ENCODE measurements at places on chromosomes 12 and 14.

DNA sequence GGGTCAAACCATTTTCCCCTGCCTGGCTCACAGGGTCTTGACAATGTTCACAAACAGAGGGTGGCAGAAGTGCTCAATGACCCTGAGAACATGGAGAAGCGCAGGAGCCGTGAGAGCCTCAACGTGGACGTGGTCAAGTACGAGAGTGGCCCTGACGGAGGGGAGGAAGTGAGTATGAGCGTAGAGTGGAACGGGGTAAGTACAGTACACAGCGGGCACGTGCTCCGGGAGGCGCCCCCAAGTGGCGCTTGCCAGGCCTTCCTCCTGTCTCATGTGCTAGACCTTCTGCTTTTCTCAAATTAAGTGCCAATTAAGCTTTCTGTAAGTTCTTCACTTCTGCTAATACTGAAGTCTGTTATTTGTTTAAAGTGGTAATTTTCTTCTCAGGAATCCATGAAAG, 35.9 kb downstream of the XRCC3 start:
- DNase-seq: no peak

DNA sequence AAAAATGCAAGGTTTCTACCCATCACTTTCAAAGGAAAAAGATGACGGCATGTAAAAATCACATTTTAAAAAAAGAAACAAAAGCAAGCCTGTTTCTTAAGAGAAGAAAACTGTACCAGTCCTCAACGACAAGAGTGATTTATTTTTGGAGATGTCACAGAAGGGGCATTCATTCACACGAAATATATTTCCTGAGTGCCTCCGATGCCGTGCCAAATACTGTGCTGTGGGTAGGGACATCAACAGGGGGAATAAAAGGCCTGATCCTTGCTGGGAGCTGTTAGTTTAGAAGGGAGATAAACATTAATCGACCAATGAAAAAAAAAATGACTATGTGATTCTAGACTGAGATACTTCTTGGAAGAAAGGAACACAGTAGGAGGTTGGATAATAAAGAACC, 297.5 kb upstream of the SOX5 start:
- DNase-seq: no peak

GRCh38 chr12:118107011-118107410, 3.2 kb upstream of the VSIG10 start:
- DNase-seq: no peak

DNA sequence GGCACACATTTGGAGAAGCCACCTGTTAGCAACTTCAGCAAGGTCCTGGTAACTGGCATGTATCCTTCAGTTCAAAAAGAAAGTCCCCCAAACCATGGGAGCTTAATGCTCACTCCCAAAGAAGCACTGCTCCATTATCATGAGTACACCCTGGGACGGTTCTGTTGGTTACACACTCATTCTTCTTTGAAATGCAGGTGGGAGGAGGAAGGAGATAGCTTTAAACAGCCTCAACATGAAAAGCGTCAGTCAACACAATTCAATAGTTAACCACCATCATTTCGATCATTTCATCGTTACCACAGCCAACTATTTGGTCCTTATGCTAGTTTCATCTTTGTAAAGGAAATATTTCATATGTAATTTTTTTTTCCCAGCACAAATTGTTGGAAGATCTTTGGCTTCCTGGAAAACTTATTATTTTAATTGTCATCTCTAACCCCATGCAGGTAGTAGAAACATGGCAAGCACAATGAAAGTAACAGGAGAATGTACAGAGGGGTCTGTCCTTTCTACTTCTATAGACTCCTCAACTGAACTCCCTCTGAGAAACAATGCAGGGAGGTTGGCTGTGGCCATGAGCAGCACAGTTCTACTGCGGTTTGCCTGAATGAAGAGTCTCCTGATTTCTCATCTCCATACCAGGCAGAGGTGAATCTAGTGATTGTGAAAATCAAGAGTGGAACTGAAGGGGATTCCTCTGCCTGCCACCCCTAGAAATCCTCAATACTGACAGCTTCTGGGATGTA, 196.4 kb upstream of the FOXN3 start:
- no peak for DNase-seq

GRCh38 chr14:91419044-91419397, 1.4 kb upstream of the CCDC88C start:
- no peak for DNase-seq

GRCh38 chr12:111653596-111653995, 32.2 kb downstream of the BRAP start:
- no peak for DNase-seq

GRCh38 chr14:105702275-105702817, 176.0 kb downstream of the TMEM121 start:
- no peak for DNase-seq

GRCh38 chr12:80979816-80980215, 42.1 kb upstream of the LIN7A start:
- no peak for DNase-seq

DNA sequence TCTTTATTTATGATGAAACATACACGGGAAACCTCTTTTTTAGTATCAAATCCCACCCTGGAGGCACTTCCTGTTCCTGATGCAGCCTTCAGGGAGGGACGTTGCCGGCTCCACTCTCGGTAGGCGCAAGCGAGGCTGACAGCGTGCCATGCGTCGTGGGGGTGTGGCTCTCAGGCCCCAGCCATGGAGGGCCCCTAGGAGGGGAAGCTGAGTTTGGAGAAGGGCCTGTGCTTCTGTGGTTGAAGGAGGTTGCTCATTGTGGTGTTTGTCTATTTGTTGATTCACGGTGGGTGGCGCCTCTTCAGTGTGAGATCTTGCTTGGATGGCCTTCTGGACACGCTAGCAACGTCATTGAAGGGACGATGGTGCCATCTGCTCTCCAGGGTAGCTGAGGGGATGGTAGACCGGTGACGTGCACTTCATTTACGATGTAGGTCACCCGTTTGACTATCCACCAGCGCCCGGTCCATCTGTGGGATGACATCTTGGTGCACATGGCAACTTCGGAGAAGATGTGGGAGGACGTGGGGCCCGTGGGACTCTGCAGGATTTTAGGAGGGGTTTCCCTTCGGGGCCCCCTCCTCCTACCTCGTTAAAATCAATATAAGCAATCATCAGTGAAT, 126.3 kb upstream of the RTL1 start:
- no peak for DNase-seq

- DNase-seq: no peak
Measured at GRCh38 chr14:92384461-92385133, 61.6 kb downstream of the SLC24A4 start.

- no peak for DNase-seq
Measured at GRCh38 chr14:43407706-43408105, 1099.4 kb downstream of the FSCB start.

- no peak for DNase-seq
Measured at GRCh38 chr12:9870286-9870866, 1.2 kb upstream of the CLEC2B start.

DNA sequence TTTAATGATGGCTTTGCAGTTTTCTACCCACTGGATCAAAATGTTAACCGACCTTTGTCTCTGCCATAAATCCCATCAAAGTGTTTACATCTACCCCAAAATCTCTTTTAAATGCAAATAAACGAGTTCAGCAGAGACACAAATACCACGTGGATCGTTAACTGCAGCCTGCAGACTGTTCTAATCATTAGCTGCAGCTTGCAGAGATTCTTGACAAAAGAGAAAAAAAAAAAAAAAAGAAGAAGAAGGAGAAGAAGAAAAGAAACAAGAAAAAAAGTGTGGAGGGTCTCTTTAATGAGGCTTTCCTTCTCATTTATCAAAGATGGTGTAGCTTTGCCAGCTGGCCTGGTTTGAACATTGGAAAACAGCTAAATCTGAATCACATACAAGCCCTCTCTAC, 275.7 kb downstream of the NEDD1 start:
- DNase-seq: no peak

DNA sequence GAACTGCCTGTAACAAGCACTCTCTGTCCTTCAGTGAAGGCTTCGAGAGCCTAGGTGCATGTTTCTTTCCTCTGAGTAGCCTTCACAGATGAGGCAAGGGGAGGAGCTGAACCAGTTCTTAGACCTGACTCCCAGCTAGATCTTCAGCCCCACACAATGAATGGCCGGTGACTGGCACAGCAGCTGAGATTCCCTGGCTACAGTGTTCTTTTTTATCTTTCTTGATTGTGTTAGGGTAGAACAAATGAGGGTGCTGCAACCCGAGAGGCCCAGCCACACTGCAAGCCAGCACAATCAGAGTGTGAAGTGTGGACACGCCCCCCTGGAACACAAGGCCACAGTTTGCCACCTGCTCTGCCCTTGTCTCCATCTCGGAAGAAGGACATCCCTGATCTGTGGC, 19.1 kb upstream of the COL2A1 start:
- no peak for DNase-seq

GRCh38 chr12:130783110-130783715, 55.8 kb downstream of the STX2 start:
- no peak for DNase-seq

GRCh38 chr12:110312581-110313360, 31.7 kb downstream of the ATP2A2 start:
- DNase-seq: peak; percentile 14

GRCh38 chr14:22291406-22291805, 297.6 kb downstream of the DAD1 start:
- DNase-seq: no peak

GRCh38 chr12:124194893-124195566, 99.9 kb upstream of the RFLNA start:
- DNase-seq: no peak

DNA sequence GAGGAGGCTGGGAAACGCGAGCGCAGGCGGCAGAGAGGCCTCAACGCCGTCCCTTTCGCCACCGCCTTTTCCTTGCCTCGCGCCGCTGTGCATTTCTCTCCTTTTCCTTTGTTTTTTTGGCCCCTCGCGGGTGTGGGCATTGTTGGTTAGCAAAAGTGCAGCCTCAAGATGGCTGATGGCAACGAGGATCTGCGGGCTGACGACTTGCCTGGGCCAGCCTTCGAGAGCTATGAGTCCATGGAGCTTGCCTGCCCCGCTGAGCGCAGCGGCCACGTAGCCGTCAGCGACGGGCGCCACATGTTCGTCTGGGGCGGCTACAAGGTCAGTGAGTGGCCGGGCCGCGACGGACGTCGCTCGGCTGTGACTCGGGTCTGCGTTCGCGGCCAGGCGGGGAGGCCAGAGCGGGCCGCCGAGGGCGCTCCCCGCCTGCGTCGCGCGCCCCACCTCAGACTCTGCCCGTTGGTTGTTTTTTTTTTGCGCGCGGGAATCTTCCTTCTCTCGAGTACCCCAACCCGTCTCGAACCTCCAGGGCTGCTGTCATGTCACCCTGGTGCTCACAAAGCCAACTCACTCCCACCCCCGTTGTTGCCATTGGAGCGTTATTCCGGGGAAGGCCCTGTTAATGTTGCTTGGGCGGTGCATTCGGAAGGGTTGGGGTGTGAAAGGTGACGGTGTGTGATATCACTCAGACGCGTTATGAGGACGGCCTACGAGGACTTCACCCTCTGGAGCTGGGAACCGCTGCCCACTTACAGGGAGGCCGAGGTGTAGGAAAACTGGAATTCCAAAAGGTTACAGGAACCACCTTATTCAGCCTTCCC, 558 bp downstream of the KLHDC2 start:
- DNase-seq: no peak

- no peak for DNase-seq
Measured at GRCh38 chr14:95442016-95442632, 74.3 kb downstream of the SYNE3 start.

GRCh38 chr14:76314521-76315034, 61.4 kb upstream of the ESRRB start:
- DNase-seq: no peak

GRCh38 chr14:70018230-70018629, 139.0 kb downstream of the SMOC1 start:
- no peak for DNase-seq

GRCh38 chr14:91249841-91250616, 5.5 kb upstream of the GPR68 start:
- DNase-seq: no peak

DNA sequence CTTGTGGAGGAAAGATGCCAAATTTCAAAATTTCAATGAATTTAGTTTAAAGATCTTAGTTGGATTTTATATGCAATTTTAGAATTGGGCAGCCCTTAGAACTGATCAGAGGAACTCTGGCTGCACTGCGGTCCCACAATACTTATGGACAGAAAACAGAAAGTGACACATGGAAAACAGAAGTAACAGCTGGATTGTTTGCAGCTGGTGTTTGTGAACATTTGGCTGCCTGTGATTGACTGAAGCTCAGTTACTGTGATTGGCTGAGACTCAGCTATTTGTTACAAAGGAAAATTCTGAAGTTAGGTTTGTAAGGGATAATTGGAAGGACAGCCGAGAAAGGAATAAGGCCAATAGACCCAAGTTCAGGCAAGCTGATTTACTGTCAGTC, 10.0 kb upstream of the KRT86 start:
- no peak for DNase-seq

- no peak for DNase-seq
Measured at GRCh38 chr12:123243671-123244262, 10.5 kb downstream of the MTRFR start.

DNA sequence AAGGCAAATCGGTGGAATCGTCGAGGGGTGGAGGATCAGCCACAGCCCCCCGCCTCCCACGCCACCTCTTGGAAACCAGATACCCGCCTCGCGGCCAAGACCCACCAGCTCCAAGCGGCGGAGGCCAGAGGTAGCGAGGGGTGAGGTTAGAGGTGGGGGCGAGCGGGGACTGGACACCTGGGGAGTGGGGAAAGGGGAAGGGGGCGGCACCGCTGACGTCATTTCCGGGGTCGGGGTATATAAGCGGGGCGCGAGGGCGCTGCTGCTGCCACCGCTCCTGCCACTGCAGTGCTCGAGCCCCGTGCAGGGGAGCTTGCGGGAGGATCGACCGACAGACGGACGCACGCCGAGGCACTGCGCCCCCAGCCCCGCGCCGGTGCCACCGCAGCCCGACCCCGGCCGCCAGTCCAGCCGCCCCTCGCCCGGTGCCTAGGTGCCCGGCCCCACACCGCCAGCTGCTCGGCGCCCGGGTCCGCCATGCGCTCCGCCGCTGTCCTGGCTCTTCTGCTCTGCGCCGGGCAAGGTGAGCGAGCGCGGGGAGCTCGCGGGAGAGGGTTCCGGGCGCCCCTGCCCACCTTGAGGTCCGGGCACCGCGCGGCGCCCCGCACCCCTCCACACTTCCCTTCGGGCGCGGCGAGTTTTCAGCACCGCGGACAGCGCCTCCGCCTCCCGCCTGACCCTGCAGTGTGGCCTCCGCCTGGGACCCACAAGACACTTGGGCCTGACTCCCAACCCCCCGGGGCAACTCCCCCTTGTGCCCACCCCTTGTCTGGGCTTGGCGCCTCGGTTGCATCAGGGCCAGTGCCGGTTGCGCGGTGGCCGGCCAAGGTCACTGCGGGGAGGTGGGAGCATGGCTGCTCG, at the start of gene CHGA:
TSS of gene CHGA (plus strand) at position 268 of the 861 bp plus-strand sequence. CDS start at position 478, 210 bp downstream.
- no peak for DNase-seq

- DNase-seq: no peak
Measured at GRCh38 chr12:93381161-93381975, 3.6 kb downstream of the NUDT4 start.

GRCh38 chr14:73239393-73240241, 2.3 kb downstream of the PAPLN start:
- peak; percentile 2 for DNase-seq

- no peak for DNase-seq
Measured at GRCh38 chr14:91241863-91242262, 2.6 kb downstream of the GPR68 start.

GRCh38 chr12:111430433-111431353, 25.0 kb downstream of the SH2B3 start:
- no peak for DNase-seq

Data from amniotic stem cell (primary cell).